ENCODE measurements at places on chromosomes 4 and X. TPM values are rescaled to one million over a fixed set of nuclear protein-coding genes. Genes with fewer than 3 reads are reported as not detected.

SPANXN5 gene
- total RNA-seq = not detected

CCDC120 gene
- total RNA-seq = 9.0 TPM

MGARP gene
- 0.25 TPM for total RNA-seq

ERAS gene
- total RNA-seq = not detected

GLRB gene
- not detected for total RNA-seq

OPN1MW3 gene
- not detected for total RNA-seq

IL13RA1 gene
- not detected for total RNA-seq

ARHGEF9 gene
- total RNA-seq = 23.7 TPM

MSX1 gene
- not detected for total RNA-seq

ABCG2 gene
- total RNA-seq = 0.35 TPM

EXOC1L gene
- not detected for total RNA-seq

TTC29 gene
- total RNA-seq = not detected

AGTR2 gene
- total RNA-seq = not detected

MANBA gene
- 22.4 TPM for total RNA-seq

PNCK gene
- total RNA-seq = not detected

ZNF157 gene
- total RNA-seq = 0.72 TPM

BEX5 gene
- total RNA-seq = 5.8 TPM

KIAA1210 gene
- not detected for total RNA-seq

HELT gene
- not detected for total RNA-seq

NRK gene
- 0.13 TPM for total RNA-seq

GPRASP2 gene
- total RNA-seq = 3.1 TPM

MED14 gene
- total RNA-seq = 30.7 TPM

HAND2 gene
- not detected for total RNA-seq

CENPVL3 gene
- total RNA-seq = not detected
